H54 (cell line): ENCODE measurements at places on chromosomes 1 and 21.

DNA sequence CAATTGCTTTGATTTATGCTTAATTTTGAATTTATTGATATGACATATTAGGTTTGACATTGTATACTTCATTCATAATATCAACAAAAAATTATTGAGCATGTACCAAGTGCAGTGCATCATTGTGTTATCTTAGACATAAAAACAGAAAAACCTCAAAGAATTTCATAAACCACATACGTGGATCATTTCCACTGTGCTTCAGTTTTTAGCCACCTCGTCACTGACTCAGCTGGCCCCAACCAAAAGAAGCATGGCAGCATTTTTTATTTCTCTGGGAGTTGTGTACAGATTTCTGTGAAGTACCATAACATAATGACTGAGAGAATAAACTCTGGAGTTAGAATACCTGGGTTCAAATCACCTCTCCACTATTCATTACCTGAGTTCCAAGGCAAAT, 95.6 kb upstream of the C1orf87 start:
- DNase-seq = no peak

DNA sequence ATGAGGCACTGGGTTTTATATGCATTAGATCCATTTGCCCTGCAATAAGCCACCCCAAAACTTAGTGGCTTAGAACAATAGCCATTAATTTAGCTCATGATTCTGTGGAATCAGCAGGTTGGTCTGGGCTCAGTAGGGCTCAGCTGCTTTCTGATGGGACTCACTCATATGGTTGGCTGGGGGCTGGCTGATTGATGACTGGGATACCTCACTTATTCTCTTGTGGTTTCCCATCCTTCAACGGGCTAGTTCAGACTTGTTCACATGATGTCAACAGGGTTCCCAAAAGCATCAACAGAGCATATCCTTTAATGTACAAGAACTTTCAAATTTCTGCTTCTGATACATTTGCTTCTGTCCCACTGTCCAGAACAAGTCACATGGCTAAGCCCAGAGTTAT, 43.2 kb downstream of the DNM3 start:
- DNase-seq = no peak

DNA sequence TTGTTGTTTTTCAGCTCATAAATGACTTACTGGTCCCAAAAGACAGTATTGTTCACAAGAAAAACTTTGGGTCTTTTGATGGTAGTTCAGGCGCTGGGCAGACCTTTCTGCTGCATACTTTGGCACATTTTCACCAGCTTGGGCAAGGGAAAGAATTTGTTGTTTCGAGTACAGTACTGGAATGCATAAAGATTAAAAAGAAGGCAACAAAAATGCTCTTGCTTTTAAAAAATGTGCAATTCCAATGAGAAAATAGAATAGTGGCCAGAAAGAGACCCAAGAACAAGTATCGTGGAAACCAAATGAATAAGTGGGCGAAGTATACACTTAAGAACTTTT, 56.0 kb downstream of the CLIC6 start:
- DNase-seq = no peak

DNA sequence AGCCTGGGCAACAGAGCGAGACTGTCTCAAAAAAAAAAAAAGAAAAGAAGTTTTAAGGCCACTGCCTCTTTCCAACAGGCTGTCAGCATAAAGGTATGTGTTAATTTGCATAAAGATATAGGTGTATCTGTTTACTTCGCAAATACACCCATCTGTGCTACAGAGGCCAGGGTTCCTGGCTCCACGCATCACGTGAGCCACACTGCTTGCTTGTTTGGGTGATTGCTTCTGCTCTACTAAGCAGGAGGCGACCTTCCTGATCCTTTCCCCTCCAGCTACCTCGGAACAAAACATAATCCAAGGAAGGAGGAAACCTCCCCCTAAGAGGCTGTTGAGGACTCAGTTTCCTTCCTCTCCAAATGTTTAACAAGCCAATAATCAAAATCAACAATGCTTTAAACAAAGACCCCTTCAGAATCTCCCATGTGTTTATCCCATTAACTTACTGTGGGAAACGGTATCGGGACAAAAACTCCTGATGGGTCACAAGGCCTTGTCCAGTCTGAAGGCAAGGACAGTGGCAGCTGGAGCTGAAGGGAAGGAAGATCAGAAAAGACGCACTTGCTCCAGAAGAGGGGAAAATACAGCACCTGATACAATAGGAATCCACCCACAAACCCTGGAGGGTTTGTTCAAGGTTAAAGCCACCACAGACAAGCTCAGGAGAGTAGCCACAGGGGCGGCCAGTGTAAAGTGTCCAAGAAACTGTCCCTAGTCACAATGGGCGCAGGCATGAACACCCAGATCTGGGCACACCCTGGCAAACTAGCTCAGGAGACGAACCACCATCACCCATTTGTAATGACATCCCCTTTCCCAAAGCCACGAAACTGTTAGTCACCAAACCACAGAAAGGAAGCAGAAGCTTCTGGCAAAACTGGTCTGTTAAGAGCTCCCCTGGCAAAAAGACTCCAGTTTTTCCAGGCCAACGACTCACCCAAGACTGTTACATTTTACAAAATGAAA, 17.2 kb downstream of the CTNNBIP1 start:
- no peak for DNase-seq

- no peak for DNase-seq
Observed at GRCh38 chr1:64242895-64243756, 39.7 kb downstream of the UBE2U start.

GRCh38 chr21:19228226-19228625, 824.6 kb upstream of the TMPRSS15 start:
- no peak for DNase-seq

- DNase-seq = no peak
Observed at GRCh38 chr21:16741141-16741665, 771.6 kb upstream of the CXADR start.

- DNase-seq = no peak
Observed at GRCh38 chr1:77234943-77235342, 15.7 kb upstream of the PIGK start.

GRCh38 chr1:183163316-183163715, 22.7 kb upstream of the LAMC2 start:
- DNase-seq = peak; percentile 33

DNA sequence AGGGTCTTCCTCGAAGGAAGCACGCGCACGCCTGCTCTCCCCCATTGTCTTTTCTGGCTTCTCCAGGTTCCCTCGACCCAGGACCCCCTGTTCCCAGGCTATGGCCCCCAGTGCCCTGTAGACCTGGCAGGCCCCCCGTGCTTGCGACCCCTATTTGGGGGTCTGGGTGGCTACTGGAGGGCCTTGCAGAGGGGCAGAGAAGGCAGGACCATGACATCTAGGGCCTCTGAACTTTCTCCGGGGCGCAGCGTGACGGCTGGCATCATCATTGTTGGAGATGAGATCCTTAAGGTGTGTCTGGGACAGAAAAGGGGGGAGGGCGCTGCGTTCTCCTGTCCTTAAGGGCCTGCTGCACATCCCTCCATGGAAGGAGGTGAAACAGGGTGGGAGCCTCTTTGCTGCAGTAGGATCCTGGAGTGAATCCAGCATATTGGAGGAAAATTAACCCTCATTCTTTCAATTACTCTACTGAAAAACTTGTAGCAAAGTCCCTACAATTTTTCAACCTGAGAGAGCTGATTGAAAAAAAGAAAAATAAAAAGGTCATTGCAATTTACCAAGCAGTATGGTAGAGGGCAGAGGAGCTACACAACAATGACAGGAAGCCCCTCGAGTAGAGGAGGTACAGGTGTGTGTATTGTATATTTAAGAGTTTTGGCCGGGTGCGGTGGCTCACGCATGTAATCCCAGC, 777 bp downstream of the FLAD1 start:
- DNase-seq = no peak

GRCh38 chr1:5664906-5665875, 327.0 kb downstream of the NPHP4 start:
- no peak for DNase-seq

DNA sequence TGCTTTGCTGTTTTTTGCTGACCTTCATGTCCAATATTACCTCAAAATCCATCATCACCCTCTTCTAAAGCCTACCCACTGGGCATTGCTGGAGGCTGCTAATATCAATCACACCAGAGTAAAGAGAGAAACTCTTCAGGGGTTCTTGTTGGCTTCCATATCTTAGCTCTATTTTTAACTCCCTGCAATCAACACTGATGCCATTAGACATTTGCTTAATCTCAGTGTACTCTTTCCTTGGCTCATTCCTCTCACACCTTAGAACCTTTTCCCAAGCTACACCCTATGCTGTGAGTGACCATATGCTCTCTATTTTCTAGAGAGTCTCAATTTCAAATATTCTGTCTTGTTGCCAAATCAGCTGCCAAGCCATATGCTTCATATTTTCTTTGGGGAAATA, 40.6 kb upstream of the RABGAP1L start:
- DNase-seq = no peak

DNA sequence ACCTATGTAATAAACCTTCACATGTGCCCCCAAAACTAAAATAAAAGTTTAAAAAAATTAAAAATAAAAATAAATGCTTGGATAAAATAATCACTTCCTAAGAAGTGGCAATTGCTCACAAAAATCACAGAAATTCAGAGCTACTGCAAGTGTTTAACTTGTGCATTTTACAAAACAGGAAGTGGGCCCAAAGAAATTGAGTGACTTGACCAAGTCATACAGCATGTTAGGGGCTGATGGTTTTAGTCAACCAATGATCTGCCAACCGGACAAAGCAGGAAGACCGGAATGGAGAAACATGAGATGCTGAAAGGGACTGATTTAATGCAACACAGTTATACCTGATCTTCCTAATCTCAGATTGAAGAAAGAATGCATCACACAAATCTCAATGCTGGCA, 96.5 kb downstream of the SMYD2 start:
- DNase-seq = no peak

GRCh38 chr21:42216726-42217572, 2.0 kb upstream of the ABCG1 start:
- no peak for DNase-seq

DNA sequence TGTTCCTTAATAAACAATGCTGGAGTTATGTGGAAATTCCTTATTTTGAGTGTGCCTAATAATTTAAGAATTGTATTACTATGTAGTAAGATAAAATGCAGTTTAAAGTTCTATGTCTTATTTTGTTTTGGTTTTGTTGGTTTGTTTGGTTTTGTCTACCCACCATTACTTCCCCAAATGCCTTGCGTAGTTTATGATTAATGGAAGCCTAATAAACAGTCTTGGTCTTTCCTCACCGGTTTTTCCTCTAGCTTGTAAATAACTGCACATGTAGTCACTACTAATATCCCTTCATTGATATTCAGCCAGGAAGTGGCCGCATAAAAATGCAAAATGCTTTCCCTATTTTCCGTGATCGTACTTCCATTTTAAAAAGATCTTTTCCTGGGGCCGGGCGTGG, 2.9 kb downstream of the SDCCAG8 start:
- DNase-seq = no peak

DNA sequence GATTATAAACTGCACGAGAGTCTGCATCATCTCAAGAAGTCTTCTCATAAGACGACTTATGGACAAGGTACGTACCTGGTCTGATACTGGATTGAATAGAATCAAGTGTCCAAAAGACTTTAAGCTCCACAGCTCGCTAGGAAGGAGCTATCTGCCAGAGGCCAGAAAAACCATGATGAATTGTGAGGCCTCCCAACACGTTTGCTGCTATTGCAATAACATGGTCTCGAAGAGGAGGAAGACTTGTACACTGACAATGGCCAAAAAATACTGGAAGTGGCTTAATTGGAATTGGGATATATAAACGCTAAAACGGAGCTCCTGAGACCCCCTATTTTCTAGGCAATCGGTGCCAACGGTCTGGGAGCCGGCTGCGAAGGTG, 534 bp downstream of the DNAJC28 start:
- DNase-seq = no peak

GRCh38 chr1:107549152-107549810, 408.4 kb downstream of the NTNG1 start:
- DNase-seq = no peak

DNA sequence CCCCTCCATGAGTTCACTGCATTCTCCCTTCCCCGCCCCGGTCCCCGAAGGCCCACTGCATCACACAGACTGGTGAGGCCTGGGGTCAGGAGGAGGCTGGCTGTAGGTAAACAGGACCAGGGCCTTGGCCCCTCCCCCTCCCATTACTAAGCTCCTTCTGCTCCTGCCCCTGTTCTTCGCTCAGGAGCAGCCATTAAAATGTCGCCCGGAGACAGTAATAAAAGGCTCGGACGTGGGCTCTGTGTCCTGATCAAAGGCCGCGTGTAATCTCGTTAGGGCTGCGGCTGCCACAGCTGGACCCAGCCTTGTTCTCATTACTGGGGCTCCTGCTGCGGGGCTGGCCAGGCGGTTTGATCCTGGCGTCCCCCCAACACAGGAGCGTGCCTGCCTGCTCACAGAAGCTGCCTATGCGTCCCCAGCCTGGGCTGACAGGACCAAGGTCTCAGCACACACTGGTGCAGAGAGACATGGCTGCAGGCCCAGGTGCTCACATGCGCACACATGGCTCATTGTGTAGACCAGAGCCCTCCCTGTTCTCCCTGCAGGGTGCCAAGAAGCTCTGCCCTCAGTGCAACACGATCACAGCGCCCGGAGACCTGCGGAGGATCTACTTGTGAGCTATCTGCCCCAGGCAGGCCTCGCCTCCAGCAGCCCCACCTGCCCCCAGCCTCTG, 24.0 kb downstream of the TMEM53 start:
- no peak for DNase-seq

DNA sequence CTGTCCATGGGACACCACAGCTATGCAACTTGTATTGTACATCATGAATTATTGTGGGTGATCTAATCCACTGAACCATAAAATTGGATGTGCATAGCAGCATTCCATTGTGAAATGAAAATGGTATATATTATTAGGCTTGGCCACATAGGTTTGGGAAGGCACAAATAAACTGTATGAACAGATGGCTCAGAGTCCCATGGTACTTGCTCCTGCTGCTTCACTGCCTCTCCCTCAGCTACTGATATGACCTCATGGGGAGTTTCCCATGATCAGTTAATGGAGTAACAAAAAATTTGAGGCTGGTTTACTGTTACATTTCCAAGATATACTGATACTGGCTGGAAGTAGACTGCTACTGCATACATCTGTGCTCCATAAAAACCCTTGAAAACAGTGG, 152.7 kb upstream of the NEGR1 start:
- DNase-seq = no peak

DNA sequence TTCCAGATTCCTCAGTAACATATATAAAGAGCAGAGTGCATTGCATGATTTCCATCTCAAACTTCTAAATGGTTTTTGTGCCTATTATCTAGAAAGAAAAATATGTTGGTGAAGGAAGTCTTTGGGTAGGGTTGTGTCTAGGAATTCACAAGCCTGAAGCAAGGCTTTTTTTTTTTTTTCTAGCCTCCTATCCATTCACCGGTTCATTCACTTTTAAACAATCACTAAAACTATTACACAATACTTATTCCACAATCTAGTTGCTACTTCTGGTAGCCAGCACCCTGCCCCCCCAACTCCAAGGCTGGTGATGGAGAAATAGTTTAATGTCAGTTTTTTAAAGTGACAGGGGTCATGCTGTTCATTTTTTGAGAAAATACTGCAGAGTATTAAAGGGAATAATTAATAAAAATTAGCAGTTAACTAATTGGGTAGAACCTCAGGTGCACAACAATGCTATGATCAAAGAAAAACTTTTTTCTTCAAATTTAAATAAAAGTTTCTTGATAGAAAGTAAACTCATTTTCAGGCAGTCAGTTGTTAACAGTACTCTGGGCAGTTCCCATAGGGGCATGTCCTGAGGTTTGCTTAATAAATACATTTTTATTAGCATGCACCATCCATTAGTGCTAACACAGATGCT, 10.9 kb downstream of the IRF2BP2 start:
- no peak for DNase-seq
